ENCODE measurements at places on chromosomes 1 and 21.

DNA sequence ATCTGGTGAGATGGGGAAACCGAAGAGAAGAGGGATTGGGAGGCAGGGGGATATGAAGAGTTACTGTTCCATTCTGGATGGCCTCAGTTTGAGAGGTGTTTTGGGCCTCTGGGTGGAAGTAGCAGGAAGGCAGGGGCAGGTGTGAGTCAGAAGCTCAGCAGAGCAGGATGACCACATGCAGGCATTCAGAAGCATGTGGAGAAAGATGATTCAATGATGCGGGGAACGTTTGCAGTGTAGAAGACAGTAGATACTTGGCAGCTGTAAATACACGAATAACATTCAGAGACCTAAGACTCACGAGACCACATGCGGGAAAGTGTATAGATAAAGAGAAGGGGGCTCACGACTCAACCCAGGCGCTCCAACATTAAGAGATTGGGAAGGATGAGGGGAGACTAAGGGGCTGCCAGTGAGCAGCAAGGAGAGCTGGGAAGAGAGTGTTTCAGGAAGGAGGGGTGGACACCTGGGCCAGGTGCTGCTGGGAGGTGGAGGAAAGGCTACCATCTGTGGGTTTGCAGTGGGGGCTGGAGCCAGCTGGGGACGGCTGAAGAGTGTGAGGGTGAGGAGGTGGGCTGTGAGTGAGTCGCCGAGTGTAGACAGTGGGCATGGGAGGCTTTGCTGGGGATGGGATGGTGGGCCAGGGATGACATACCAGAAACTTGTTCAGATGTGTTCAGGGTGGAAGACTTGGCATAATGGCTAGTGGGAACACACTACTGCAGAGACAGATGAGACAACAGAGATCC, 5.8 kb upstream of the EPS8L3 start:
- peak; percentile 78 for DNase-seq

DNA sequence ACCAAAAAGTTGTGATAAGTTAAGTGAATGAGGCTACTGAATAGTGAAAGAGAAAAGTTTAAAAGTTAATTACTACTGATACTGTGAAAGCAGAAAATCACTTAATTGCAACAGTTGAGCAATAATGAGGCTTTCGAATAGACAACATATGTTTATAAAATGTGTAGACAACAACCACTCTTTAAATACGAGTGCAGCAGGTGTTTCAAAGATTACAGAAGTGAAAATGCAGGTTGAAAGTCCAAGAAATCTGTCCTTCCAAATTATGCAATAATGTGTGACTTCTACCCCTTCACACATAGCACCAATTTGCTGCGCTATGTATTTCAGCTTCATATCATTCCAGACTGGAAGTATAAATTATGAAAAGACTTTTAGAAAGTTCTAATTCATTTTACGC, 213.0 kb downstream of the COL24A1 start:
- DNase-seq: no peak

DNA sequence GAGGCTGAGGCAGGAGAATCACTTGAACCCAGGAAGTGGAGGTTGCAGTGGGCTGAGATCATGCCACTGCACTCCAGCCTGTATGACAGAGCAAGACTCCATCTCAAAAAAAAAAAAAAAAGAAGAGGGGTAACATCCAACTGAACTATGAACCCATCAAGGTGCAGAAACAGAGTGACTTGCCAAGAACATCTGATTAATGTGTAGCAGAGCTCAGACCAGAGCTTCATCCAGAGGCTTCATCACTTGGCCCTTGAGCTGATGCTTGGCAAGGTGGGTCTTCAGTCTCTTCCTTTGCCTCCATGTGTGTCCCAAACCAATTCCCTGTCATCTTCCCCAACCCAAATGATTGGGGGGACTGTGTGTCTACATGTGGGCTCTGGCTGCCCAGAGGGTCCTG, 32.6 kb downstream of the HSD3B1 start:
- DNase-seq: no peak

DNA sequence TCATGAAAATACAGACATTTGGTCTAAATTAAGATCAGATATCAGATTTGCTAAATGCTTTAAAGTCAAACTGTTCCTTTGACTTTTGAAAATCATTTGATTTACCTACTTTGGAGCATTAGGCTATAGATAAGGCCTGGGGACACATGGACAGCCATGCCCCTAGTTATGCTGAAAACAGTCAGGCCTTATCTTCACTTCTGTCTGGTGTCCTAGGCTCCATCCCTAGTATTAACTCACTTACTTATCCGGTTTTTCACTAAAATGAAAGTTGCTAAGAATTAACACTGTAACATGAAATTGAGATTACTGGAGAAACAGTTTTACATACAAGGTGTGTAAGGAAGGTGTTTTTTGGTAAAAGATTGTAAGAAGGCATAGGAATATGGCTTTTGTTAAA, 4.5 kb upstream of the CATSPERE start:
- DNase-seq: no peak

DNA sequence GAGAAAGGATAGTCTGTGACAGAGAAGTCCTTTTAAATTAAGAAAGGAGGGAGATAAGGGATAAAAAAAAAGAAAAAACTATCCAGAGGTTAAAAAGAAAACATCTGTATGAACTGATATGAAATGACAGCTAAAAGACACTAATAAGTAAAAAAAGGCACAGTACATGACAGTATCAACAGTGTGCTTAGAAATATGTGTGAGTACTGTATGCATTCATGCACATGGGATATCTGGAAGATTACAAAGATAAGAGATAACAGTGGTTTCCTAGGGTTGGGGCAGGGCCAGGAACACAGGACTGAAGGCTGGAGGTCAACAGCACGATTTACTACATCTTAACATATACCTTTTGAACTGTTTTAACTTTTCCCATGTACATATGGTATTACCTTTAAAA, 13.3 kb downstream of the PTP4A2 start:
- DNase-seq: no peak

GRCh38 chr1:8145545-8146202, 119.6 kb upstream of the ERRFI1 start:
- peak; percentile 76 for DNase-seq

DNA sequence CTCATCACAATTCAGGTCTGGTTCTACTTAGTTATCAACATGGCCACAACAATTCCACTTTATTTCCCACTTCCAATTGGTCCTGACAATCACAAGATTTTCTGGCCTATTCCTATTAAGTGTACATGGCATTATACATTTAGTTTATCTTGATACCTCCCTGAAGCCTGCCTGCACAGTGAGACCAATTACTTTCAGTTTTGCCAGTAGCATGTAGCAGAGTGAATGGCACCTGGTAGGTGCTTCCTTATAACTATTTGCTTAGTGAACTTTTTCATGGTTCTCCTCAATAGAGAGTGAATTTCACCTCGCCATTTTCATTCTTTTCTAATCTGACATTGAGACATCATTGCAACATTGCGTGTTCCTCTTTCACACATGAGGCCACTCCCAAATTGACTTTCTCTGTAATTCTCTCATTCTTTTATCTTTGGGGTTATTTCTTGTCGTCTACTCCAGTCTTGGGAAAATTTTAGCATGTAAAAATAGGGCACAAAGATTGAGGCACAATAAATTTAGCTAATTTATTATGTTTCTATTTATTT, 124.3 kb downstream of the DISC1 start:
- no peak for DNase-seq

DNA sequence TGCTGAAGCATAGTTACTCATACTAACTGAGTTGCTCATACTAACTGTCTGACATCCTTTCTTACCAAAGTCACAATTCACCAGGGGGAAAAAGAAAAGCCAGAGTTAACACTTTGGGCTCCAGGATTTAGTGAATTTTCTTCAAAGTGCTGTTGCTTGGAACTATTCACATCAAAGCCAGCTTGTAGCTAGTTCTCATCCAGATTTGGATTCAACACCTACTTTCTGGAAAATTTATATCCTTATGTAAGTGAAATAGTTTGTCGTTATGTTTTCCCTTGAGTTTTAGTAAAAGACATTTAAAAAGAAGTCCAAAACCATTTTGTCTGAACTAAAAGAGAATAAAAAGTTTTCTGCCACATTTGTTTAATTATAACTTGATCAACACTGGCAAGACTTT, 264.6 kb downstream of the BRINP2 start:
- DNase-seq: no peak

DNA sequence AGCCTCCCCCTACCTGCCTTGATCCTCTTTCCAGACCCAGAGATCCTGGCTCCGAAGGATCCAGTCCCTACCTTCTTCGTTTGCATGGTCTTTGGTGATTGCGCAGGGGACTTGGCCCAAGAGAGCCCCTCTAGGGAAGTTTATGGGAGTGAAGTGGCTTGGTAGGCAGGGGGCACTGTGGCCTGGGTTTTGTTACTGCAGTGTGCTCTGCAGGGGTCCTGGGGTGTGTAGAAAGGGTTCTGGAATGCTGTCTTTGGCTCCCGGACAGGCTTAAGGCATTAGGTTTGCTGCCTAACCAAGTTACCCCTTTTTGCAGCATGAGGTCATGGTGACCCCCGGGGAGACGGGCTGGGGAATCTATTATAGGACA, 3.8 kb downstream of the ATP8B2 start:
- DNase-seq: peak; percentile 82

- peak; percentile 68 for DNase-seq
Measured at GRCh38 chr1:50348449-50349241, 74.6 kb downstream of the DMRTA2 start.

GRCh38 chr1:32351399-32352238, 10.7 kb downstream of the FAM229A start:
- peak; percentile 93 for DNase-seq

- no peak for DNase-seq
Measured at GRCh38 chr1:17089506-17089905, 29.7 kb downstream of the PADI2 start.

DNA sequence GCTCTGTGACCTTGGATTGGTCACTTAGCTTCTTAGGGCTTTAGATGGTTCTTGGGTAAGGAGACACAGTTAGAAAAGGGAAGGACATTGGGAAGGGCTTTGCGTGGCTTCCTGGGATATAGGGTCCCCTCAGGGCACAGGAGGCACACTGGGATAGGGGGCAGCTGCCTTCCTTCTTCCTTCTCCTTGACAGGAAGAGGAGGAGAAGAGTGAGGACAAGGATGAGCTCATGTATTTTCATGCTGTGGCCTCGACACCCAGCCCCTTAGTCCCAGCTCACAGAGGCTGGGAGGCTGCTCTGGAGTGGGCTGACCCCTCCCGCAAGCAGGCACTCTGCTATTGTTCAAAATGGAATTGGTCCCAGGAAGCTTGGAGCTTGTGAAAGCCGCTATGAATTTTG, 45.7 kb upstream of the POU3F1 start:
- DNase-seq: no peak

GRCh38 chr1:14846688-14847087, 248.2 kb downstream of the KAZN start:
- no peak for DNase-seq

- no peak for DNase-seq
Measured at GRCh38 chr1:156948708-156949107, 28.3 kb downstream of the LRRC71 start.

DNA sequence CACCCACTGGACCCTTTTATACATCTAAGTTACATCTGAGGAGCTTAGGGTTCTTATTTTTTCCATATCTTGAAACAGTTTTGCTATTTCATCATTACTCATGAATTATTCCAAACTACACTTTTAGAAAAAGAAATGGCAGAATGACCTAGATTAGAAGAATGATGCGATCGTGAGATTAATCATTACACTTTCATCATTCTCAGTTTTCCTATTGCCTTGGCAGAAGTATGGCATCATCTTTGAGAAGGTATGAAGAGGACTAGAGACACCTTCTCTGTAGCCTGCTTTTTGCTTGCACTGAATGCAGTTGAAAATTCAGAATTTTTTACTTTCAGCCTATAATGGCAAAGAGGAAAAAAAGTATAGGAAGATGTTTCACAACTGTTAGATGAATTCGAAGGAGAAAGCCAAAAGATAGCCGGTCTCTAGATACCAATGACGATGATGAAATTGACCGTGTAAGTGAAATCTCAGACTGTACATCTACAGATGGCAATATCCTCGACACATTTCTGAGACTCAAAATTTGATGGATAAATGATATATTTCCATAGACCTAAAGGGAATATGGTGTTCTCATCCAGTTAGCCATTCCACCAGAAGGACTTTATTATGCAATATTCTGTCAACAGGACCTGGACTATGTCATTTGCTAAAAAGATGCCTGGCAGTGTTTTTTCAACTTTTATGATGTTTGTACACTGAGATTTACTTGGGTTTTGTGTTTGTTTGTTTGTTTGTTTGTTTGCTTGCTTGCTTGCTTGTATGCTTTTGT, 191.8 kb downstream of the TOMM20 start:
- DNase-seq: no peak

DNA sequence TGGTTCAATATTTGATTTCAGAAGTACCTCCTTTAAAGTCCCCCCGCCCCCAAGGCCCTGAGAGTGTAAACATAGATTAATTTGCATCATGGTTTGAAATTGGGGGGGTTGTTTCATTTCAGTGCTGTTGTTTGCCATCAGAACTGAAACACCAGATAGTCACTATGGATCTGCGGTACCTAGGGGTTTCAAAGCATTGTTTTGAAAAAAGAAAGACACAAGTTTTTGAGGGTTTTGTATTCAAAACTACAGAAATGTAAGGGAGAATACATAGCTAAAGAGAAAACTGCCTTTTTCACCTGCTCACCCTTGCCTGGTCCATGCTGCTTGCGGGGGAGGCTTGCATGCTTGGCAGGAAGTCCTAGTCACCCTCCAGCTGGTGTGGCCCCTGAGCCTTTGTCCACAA, 59.3 kb downstream of the ACP6 start:
- no peak for DNase-seq

- DNase-seq: peak; percentile 18
Measured at GRCh38 chr1:112674986-112675727, 698 bp downstream of the MOV10 start.

DNA sequence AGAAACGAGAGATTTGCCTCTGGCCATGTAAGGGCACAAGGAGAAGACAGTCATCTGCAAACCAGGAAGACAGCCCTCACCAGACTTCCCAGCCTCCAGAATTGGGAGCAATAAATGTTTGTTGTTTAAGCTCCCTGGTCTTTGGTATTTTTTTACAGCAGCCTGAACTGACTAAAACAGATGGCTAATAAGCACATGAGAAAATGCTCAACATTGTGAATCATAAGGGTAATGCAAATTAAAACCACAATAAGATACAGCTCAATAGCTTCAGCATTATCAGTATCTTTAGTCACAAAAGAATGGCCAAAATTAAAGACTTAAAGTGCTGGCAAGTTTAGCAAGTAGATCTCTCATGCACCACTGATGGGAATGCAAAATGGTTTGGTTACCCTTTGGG, 11.7 kb downstream of the UBE2G2 start:
- DNase-seq: peak; percentile 32

DNA sequence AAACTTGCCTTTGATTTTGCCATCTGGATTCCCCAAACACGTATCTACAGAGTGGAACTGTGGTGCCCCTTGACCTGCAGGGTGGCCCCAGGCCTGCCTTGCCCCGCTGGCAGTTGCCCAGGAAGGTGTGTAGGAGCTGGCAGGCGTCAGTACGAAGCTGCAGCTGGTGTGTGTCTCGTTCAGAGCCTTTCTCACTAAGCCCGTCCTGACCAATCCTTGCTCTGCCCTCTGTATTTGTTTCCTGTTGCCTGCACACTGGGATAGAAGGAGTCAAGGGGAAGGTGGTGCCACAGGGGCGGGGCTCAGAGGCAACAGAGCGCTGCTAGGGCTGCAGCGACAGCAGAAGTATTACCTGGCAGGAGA, 5.2 kb upstream of the VSIG8 start:
- no peak for DNase-seq
